Right ventricle myocardium inferior (tissue), 1 donor: ENCODE measurements at places on chromosomes 2 and 18. TPM values are rescaled to one million over a fixed set of nuclear protein-coding genes. Genes with fewer than 3 reads are reported as not detected.

The ELMOD3 gene
- 10.2 TPM for total RNA-seq

The CD8A gene
- 1.2 TPM for total RNA-seq

The LIMS4 gene
- total RNA-seq: 3.7 TPM

The G6PC2 gene
- not detected for total RNA-seq

The MC2R gene
- total RNA-seq: not detected

The GALNT5 gene
- 0.30 TPM for total RNA-seq

The POTEC gene
- not detected for total RNA-seq

The CABYR gene
- not detected for total RNA-seq

The KIF5C gene
- total RNA-seq: 0.87 TPM

The ZFAND2B gene
- 24.3 TPM for total RNA-seq

The HES6 gene
- 4.3 TPM for total RNA-seq

The C2orf72 gene
- total RNA-seq: 0.16 TPM

The KIAA2012 gene
- total RNA-seq: not detected

The NEUROD1 gene
- not detected for total RNA-seq

The TPRKB gene
- total RNA-seq: 45.9 TPM

The CCT7 gene
- total RNA-seq: 212 TPM

The SCG2 gene
- not detected for total RNA-seq

The BMP10 gene
- total RNA-seq: 0.35 TPM

The SCN9A gene
- 1.8 TPM for total RNA-seq

The UGT1A5 gene
- not detected for total RNA-seq

The CPLX4 gene
- total RNA-seq: not detected

The CRYBA2 gene
- not detected for total RNA-seq

The REG3G gene
- not detected for total RNA-seq

The FHOD3 gene
- total RNA-seq: 350 TPM

The CDK5R2 gene
- total RNA-seq: not detected

The ALKAL2 gene
- 0.62 TPM for total RNA-seq

The ATAD2B gene
- total RNA-seq: 6.9 TPM

The CYP27A1 gene
- 12.5 TPM for total RNA-seq

The SLC30A3 gene
- total RNA-seq: 10.1 TPM

The C2orf81 gene
- total RNA-seq: 1.1 TPM

The SERTAD2 gene
- 13.6 TPM for total RNA-seq
